Sciatic nerve (tissue), 2 donors: ENCODE measurements at places on chromosomes 1 and 21. TPM values are rescaled to one million over a fixed set of nuclear protein-coding genes. Genes with fewer than 3 reads are reported as not detected.

SUSD4 gene
- total RNA-seq, result not detected

ZNF326 gene
- 26.3 TPM for total RNA-seq

SELP gene
- total RNA-seq, result 21.0 TPM

AMY1B gene
- total RNA-seq, result not detected

ZNF683 gene
- total RNA-seq, result 0.31 TPM

AGRN gene
- total RNA-seq, result 22.0 TPM

PLXNA2 gene
- total RNA-seq, result 28.2 TPM

CATSPERE gene
- total RNA-seq, result 2.6 TPM

TEX38 gene
- total RNA-seq, result not detected

INKA2 gene
- total RNA-seq, result 17.9 TPM

TMEM240 gene
- 7.1 TPM for total RNA-seq

OR2W3 gene
- 6.3 TPM for total RNA-seq

CTBS gene
- total RNA-seq, result 18.1 TPM

ADORA3 gene
- total RNA-seq, result 3.8 TPM

PRR9 gene
- total RNA-seq, result not detected

LRRC7 gene
- total RNA-seq, result 42.4 TPM
